Stimulated activated CD4-positive, alpha-beta T cell treated with anti-CD3 and anti-CD28 coated beads, TNF-alpha, amount 100 ng/mL, for 4 hours (primary cell): ENCODE measurements at places on chromosomes 3 and 15.
A peak's percentile ranks its signal among the peaks of the same experiment; 100 is the strongest.

DNA sequence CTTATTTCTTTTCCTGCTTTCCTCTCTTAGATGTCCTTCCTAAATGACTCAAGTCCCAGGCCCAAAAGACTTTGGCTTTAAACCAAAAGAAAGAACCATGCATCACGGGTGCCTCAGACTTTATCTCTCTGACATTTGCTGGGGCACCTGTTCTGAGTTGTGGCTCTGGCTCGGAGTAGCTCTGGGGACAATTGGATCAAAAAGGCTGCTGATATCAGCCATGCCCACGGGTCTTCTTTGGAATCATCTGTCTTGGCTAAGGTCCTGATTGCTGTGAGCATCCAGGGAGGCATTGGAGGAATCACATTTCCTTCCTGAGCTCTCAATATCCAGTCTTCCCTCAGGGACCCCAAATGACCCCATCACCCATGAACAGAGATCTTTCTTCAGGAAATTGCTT is 59.9 kb downstream of the CLSTN2 start:
- DNase-seq, result no peak

DNA sequence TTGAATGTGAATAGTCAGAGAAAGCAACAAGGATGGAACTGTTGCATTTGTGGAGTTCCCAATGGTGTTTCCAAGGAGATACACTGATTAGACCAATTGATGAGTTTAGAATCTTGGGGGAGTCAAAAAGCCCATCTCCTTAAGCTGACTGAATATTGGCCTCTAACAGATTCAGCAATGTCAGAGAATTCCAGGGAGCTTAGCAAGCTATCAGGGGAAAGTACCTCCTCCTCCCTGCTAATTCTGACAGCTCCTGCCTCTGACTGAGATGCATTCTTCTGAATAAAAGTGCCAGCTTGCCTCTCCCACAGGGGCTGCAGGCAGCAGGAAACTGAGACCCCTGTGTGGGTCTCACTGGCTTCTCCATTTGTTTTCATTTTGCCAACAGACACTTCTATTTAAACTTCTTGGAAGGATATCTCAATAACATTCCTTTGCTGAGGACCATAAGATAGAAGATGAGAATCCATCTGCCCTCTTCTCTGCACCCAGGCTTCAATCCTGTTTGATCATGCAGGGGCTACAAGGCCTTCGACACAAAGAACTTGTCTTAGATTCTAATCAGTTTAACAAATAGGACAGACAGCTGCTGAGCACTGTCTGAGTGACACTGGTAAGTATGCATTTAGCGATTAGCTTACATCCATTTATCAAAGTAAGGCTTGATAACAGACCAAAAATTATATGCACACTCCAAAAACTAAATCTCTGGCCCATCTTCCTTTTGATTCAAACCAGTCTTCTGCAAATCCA is 1080.8 kb downstream of the TUSC7 start:
- no peak for DNase-seq

DNA sequence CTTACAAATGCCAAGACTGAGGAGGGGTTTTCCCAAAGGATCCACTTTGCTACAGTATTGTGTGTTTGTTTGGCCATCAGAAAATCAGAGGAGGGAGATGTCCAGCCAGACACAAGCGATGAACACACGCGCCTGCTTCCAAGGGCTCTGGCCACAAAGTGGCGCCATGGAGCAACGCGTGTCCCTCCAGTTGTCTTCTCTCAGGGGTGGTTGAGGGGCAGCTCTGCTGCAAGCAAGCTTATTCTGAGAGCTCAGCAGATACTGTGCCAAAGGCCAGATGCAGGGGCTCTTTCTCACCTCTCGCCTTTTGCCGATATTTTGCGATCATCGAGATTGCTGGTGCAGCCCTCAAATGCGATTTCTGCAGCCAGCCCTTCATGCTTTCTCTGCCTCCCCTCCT is 88.9 kb upstream of the OSBPL11 start:
- DNase-seq, result no peak

GRCh38 chr3:22691407-22691806 is 511.7 kb upstream of the UBE2E2 start:
- no peak for DNase-seq

DNA sequence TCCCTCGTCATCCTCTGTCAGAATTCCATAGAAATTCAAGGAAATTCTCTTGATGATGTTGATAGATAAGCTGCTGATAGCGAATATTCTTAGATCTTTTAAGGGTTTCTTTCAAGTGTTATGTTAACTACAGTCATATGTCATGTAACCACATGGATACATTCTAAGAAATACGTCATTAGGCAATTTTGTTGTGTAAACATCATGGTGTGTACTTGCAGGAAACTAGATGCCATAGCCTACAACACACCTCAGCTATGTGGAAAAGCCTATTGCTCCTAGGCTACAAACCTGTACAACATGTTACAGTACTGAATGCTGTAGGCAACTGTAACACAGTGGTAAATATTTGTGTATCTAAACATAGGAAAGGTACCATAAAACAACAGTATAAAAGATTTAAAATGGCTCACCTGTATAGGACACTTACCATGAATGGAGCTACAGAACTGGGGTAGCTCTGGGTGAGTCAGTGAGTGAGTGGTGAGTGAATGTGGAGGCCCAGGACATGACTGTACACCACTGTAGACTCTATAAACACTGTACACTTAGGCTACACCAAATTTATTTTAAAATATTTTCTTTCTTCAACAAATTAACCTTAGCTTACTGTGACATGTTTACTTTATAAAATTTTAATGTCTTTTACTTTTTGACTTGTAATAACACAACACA is 34.6 kb downstream of the GLDN start:
- no peak for DNase-seq

DNA sequence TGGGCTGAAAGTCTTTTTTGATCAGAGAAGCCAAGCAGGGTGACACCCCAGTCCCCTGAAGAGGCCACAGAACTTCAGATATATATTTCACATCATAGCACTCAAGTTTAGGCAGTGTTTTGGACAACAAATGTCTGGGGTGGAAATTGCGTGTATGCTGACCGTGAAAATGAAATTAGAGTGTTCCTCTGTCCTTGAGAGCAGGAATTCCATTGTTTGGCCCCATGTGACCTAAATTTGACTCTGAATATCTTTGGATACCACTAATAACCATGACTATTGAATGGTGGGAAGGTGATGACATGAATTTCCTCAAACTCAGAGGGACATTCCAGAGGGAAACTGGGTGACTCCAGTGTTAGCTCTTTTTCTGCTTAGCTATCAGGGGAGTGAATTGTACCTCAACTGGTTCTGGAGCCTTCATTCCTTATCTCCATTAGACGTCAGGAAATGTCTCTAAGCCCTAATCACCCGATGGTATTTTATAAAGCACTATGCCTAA is 263.5 kb upstream of the RASGRP1 start:
- no peak for DNase-seq

DNA sequence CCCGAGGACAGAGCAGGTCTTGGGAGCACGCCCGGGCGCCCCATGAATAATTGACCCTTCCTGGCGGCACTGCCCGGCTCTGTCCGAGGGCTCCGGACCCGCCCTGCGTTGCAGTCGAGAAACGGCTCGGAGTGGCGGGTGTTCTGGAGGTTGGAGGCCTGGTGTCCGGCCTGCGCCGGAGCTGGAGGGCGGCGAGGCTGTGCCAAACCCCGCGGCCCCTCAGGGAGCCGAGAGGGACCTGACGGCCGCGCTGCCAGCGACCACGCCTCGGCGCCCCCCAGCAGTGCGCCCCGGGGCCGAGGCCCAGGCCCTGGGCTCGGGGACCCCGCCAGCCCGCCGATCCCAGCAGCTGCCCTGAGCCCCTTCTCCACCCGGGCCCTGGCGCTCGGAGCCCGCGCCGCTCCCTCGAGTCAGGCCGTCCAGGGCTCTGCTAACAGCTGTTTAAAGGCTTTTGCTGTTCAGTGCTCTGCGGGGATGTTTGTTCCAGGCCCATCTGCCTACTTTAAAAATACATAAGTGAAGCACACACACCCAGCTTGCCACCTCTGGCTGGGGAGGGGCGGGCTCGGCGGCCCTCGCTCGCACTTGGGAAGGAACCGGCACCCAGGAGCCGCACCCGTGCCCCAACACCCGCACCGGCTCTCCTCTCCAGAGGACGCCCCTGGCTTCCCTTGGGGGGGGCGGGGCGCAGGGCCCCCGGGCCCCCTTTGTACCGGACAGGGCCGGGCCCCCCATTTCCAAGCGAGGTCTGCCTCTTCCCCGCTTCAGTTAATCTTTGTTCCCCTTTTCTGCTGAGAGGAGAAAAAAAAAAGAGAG is 730 bp upstream of the ZNF710 start:
- no peak for DNase-seq

DNA sequence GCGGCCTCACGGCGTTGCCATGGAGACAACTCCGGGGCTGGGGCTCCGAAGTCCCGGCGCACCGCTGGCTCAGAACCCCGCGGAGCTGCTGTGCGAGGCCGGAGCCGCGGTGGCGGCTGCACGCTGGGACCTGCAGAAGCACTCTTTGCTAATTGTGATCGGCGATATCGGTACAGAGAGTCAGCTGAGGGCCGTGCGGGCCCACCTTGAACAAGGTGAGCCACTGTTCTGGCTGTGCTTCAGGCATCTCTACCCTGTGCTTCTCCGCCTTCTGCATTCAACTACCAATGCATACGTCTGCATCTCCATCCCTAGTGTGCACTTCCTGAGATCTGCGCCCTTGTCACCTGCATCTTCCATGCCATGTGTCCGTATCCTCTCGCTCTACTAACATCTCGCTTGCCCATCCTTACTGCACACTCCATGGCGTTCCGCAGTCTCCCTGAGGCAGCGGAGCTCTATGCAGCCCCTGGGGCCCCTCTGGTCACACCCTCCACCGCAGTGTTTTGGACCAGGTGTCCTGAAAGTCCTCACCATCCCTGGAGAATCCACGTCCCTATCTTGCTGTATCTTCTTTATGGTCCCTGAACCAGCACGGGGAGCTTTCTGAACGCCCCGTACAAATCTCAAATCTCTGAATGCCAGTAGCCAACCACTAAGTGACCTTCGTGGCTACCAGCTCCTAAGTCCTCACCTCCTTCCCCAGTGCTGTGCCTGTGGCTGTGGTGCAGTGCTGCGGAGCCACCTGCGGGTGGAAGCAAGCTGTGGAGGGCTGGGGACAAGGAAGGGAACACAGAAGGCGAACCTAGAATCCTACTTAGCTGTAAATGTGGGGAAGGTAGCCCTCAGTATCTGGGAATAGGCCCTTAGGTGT is 6.2 kb upstream of the MAP1A start:
- DNase-seq, result no peak

DNA sequence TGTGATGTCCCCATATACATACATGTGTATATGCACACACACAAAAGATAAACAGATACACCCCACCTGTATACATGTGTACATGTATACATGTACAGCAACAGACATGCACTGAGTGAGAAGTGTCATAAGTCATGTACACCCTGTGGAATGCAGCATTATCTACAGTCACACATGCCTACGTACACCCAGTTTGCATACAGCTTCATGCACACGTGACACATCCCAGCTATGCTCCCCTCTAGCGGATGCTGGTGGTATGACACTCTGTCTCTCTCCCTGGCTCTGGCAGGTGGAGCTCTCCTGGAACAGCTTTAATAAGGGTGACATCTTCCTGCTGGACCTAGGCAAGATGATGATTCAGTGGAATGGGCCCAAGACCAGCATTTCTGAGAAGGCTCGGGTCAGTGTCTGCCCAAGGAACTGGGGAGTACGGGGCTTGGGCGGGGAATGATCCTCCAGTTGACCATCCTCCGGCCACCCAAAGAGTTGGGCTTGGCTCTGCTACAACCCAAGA is 6.3 kb downstream of the VILL start:
- peak; percentile 72 for DNase-seq

DNA sequence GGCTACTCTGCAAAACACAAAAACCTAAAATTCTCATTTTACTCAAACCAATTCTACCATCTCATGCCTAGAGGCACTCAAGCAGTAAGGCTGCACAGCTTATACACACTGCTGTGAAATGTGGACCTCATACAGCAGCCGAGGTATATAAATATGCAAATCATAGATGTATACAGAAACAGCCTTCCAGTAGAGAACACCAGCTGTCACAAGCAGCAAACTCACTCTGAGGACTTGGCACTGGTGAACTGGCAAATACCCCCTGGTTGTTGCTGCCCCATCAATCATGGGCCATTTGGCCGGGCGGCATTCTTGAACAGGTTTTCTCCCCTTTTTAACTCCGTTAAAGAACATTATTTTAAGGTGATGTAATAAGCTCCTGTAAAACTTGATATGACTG is 378.0 kb downstream of the LSAMP start:
- no peak for DNase-seq

- no peak for DNase-seq
Observed at GRCh38 chr3:76570436-76571057, 469.4 kb upstream of the ROBO2 start.

DNA sequence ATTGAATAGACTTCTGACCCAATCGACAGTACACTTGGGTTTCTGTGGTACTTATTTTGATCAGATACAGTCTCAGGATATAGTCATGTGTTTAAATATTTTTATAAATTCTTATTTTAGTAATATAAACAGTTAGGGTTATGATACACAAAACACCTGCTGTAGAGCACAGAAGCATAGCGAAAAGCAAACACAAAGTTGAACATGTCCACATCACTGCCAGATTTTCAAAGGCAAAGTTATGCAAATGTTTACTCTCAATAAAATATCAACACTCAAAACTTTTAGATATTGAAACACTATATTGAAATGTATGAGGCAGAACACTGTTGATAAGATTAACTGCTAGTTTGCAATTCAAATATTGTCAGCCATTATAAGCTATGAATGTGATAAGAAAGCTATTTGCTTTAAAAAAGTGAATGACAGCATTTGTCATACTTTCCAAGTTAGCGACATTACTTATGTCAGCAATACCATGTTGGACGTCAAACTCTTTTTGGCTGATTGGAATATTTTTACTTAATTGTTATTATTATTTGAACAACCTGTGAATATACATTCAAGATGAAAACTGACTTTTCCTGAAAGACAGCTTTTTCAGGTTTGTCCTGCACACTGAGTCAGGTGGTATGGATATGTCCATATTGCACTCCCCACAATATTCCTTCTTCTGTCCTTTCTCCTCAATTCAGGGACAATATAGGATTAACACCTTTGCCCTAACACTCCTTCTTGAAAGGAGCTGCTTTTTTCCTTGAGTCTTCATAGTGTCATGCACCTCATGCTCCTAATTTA is 367.1 kb downstream of the EPHA3 start:
- no peak for DNase-seq
